ENCODE measurements at places on chromosomes 16 and 17. TPM values are rescaled to one million over a fixed set of nuclear protein-coding genes. Genes with fewer than 3 reads are reported as not detected.

Gene SHISA6
- not detected for total RNA-seq

Gene KRT17
- 25.7 TPM for total RNA-seq

Gene ABAT
- 12.4 TPM for total RNA-seq

Gene GPR142
- total RNA-seq, result not detected

Gene PYDC1
- total RNA-seq, result not detected

All from hair follicle dermal papilla cell (primary cell).